ENCODE measurements at places on chromosomes 13 and 19.

GRCh38 chr19:2963122-2963521 is 14.2 kb upstream of the TLE6 start:
- no peak for DNase-seq

DNA sequence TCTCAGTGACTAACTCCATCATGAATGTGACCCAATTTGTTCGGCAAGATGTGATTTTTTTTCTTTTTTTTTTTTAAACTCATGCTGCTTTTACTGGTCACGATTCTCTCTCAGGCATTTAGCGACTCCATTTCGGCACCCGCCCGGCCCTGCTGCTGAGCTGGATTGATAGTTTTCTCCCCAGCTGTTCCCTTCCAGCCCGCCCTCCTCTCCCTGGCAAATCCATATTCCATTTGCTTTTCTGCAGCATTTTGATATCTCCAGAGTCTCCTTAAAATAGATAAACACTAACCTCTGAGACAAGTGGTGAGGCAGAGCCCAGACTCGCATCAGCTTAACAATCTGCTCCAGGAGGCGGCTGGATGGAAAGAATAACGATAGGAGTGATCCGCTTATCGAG is 55.5 kb upstream of the KATNAL1 start:
- DNase-seq, result no peak

GRCh38 chr19:38057959-38058690 is 151.1 kb downstream of the SIPA1L3 start:
- no peak for DNase-seq

DNA sequence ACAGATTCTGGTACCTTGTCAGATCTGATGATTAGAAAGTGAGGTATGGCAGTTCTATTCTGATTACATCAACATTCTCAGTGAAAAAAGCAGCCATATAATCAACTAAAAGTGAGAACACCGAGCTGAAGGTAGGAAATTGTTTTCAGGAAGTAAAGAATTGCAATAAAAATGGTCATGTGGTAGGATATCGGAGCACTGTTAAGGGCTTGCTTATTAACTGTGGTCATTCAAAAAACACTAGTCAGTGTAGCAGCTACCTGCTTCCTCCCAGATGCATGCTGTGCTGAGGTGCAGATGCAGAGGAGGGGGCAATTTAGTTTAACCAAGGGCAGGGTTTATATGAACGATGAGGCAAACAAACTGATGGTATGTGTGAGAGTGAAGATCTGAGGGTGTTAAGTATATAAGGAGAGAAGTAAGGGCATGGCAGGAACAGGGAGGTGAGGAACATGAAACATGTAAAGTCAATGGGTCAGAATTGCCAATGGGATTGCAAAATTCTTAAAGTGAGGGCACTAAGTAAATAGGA is 111.9 kb downstream of the DIAPH3 start:
- DNase-seq, result no peak

- DNase-seq, result no peak
These were observed 54.2 kb upstream of the ABCC4 start for GRCh38 chr13:95355494-95355893.

GRCh38 chr13:32823597-32823996 is 192.6 kb upstream of the KL start:
- DNase-seq, result no peak
